NB4 (cell line): ENCODE measurements at places on chromosomes 6 and 20.

- no peak for DNase-seq
Measured at GRCh38 chr6:22800451-22800850, 231.1 kb downstream of the HDGFL1 start.

- no peak for DNase-seq
Measured at GRCh38 chr20:25052255-25053194, 5.4 kb downstream of the ACSS1 start.

- DNase-seq: no peak
Measured at GRCh38 chr6:31573239-31574105, 1.4 kb downstream of the LTA start.

DNA sequence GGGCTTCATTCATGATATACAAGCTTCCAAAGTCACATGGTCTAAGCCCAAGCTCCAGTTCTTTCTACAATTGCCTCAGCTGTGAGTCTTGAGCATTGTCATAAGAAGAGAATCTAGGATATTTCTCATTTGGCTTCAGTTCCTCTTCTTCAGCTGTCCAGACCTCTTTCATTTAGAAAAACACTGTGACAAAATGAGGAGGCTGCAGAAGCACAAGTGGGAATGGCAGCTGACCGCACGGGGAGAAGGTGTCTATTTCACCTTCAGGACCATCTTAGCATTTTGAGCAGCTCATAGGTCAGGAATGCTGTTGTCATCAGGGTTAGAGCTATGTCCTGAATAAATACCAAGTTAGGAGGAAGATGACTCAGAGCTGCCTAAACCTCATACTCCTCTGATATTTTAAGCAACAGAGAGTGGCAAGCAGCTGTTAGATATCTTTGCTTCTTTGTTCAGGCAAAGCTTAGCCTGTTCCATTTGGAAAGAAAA is 390.1 kb upstream of the CITED2 start:
- DNase-seq: peak; percentile 88

GRCh38 chr6:83873869-83874268 is 14.4 kb downstream of the CYB5R4 start:
- peak; percentile 26 for DNase-seq

- no peak for DNase-seq
Measured at GRCh38 chr6:85641522-85641896, 1.2 kb downstream of the SYNCRIP start.

DNA sequence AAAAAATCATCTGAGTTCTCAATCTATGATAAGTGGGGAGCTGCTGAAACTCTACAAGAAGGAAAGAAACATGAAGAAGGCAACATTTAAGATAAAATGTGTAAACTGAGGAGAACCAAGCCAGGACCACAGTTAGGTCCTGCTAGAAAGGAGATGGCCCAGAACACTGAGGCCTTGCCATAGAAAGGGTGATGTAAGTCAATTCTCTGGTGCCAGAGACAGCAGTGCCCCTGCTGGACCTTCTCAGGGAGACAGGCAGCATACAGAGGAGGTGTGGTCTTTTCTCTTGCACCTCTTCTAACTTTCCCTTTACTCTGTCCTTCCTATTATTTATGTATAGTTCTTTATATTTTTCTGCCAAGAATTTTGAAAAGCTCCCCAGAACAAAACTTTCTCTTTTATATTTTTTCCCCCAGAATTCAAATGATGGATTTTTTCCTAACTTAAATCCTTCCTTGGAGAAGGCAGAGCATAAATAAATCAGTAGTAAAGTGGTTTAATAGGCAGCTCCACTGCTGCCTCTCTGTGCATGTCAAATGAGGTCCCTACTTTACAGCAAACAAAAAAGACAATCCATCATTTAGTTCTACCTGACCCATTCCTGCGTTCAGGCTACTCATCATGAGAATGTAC is 9.0 kb downstream of the UQCC2 start:
- DNase-seq: peak; percentile 59

DNA sequence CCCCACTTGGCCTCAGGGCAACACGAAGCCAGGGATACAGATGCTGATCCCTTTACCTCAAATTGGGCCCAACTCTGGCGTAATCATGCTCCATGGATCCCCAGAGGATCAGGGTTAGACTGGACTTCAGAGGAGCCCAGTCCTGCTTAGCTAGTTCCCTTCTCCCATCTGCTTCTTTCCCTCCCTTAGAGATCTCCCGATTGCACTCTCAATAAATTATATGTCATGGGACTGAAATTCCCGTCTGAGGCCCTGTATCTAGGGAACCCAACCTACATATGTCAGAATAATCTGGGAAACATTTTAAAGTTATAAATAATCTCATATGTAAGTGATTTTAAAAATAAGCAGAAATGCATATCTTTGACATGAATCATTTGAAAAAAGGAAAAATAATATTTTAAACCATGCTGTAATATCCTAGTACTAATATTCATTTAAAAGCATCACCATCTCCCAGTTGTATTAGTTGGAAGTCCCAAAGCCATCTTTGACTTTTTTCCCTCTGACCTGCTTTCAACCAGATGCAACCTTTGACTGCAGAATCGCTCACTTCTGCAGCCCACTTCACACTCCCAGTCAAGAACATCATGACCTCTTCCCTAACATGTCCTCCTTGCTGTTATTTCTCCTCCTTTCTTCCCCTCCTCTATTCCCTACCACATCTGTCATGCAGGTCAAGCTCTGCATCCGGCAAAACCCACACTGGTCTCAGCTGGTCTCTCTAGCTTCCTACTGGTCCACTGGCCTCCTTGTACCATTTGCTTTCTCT is 393.6 kb downstream of the BTBD3 start:
- no peak for DNase-seq

DNA sequence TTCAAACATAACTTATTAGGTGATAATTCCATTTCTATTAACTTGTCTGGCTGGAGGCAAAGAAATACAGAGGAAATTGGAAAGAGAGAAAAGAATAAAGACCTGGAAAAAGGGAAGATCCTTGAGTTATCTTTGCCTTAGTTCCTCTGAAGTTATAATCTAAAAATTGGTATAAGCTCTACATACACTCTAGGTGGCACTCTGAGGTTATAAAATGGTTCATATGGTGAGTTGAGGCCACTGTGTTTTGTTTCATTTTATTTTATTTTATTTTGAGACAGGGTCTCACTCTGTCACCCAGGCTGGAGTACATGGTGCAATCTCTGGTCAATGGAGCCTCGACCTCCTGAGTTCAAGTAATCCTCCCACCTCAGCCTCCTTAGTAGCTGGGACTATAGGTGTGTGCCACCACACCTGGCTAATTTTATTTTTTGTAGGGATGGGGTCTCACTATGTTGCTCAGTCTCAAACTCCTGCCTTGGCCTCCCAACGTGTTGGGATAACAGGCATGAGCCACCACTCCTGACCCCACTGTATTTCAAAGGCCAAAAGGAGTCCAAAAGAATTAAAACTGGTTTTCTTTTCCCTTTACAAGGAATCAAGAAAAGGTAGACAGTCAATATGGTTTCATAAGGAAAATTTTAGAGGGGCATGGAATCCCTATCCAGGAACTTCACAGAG is 19.4 kb downstream of the GPX6 start:
- DNase-seq: peak; percentile 61

DNA sequence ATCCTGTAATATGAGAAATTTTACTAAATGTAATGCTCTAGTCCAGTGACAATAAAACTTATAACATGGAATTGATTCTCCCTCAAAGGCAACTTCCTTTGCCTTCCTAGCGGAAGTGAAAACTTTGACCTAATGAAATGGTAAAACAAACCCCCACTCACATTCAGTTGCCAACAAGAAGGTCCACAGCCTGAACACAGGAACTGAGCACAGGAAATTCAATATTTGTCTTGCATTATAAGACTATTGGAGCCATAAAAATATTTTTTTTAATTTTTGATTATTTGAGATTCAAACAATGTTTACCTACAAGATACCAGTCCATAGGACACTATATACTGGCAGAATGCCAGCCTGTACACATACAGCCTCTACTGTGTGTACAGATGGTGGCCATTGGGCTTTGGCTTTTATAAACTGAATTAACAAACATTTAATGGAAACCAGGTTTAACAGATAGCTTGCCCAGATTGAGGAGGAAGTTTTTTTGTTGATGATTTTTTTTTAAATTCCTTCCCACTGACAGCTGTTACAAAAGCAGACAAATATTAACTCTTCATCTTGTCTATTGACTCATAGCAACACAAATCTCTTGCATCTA is 481.5 kb upstream of the JAG1 start:
- no peak for DNase-seq

DNA sequence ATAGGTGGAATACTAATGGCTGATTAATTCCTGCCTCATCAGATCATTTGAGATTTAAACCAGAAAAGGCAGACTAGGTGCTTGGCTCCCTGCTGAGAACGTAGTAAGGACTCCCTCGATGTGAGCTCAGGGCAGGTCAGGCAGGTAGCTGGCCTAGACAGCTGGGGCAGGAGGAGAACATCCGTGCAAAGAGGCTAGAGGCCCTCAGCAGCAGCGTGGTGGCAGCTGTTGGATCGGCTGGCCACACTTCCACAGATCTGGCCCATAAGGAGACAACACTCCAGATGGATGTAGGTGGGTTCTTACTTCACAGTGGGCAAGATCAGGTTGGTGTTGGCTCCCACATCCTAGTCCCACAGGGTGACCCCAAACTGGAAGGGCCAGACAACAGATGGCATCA is 38.5 kb downstream of the EYA2 start:
- no peak for DNase-seq

GRCh38 chr20:56289652-56290051 is 41.1 kb downstream of the MC3R start:
- no peak for DNase-seq

GRCh38 chr6:90478278-90478677 is 108.6 kb downstream of the MAP3K7 start:
- no peak for DNase-seq

- peak; percentile 83 for DNase-seq
Measured at GRCh38 chr6:28982476-28983266, 22.4 kb downstream of the ZNF311 start.

GRCh38 chr20:2740702-2741101 is 48.1 kb downstream of the EBF4 start:
- DNase-seq: no peak

- no peak for DNase-seq
Measured at GRCh38 chr6:160022793-160023192, 53.9 kb downstream of the IGF2R start.

DNA sequence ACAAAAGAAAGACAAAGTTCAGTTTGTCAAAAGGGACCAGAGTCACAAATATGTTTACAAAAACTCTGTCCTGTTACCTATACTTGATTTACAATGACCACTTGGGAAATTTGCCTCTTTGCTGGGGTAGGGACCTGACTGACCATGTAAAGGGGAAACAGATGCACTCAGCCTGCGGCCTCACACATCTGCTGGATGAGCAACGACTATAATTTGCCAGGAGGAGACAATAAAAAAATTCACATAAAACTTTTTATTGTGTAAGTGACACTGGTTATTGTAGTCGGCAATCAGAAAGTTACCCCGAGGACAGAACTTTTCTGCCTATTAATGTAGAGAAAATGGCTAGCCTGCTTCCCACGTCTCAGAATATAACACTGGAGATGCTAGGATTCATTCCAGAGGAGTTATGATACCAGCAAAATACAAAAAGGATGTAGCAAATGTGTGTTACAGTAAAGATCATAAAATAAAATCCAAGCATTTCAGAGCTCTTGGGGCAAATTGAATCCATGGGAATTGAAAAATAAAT is 415.4 kb upstream of the SPTLC3 start:
- DNase-seq: no peak

- DNase-seq: peak; percentile 49
Measured at GRCh38 chr20:17616480-17617211, 46.8 kb downstream of the DSTN start.

DNA sequence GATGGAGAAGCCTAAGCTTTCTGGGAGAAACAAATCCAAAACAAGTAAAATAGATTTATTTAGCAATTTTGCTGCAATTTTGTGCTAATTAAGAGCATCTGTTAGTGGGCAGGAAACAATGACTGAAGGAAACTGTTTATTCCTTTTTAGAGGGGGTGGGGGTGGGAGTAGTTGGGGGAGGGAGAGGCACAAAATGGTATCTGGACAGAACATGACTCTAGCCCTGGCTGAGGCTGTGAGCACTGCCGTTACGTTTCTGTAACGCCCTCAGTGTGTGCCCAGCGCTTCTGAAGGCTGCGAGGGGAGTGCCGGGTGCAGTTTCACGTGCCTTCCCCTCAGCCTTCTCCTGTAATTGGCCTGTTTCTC is 28.8 kb downstream of the METTL24 start:
- no peak for DNase-seq

DNA sequence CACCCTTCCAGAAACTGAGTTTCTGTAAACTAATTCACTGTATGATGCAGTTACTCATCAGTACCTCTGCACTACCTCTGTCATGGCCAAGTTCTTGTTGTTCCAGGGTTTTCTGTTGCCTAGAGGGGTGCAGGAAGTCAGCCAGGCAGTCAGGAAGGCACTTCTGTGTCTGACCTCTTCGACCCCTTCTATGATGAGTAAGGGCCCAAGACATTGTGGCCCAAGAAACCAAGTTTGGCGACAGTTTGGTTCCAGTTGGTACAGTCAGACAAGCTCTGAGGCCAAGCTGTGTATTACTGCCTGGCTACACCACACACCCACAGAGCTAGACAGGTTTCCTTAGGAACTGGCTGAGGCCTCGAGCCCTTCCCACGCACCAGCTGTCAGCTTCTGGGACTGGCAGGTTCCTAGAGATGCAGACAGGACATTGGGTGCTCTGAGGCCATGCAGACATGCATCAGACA is 41.2 kb downstream of the TRAF3IP2 start:
- DNase-seq: peak; percentile 43

DNA sequence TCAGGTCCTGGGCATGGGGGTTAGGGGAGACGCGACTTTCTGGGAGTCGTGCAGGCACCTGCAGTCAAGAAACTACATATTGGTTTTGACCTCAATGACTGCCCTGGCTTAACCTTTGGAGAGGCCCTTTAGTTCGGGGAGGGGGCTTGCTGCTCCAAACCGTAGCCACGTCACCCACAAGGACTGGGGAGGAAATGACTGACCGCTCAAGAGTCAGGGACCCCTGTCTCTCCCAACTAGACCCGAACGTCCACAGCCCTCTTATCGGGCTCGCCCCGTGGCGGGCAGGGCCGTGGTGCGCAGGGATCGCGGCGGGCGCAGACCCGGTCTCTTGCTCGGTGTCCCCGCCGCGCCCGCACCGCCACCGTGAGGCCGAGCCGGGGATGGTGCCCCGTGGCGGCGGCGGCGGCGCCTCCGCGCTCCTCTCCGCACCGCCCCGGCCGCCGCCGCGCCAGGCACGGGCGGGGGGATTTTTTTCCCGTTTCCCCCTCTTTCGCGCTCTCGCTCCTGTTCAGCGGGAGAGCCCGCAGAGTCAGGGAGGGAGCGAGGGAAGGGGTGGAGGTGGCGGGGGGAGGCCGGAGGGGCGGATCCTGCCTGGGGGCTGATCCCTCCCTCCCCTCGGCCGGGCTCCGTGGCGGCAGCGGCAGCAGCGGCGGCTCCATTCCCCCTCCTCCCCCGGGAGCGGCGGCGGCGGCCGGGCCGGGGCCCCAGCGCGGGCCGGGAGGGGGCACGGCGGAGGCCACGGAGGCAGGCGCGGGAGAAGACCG is at the start of gene BRPF3:
BRPF3 (plus strand) TSS at position 632 of the 767 bp plus-strand sequence. CDS start 3,579 bp downstream, outside the sequence.
- DNase-seq: peak; percentile 89

GRCh38 chr20:38043512-38044300 is 10.2 kb downstream of the RPRD1B start:
- DNase-seq: peak; percentile 8
